ENCODE measurements at places on chromosomes 3 and 15.

- no peak for DNase-seq
Measured at GRCh38 chr3:137852391-137852830, 88.3 kb downstream of the SOX14 start.

DNA sequence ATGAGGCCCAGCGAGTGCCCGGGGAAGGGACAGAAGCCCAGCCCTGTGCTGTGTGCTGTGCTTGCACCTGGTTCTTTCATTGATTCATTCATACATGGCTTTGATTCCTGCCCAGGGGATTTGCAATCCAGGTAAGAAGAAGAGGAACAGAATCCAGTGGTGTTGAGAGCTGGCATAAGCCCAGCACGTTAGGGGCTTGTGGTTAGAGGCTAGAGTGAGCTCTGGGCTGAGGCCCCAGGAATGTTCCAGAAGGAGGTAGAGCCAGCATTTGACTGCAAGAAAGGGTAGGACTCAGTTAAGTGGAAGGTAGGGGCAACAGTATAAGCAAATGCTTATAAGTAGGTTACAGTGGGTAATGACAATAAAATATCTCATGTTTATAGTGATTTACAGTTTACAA, 2.3 kb downstream of the VWA5B2 start:
- no peak for DNase-seq

GRCh38 chr3:145427355-145427754, 733.6 kb downstream of the PLOD2 start:
- no peak for DNase-seq

GRCh38 chr3:27993051-27993450, 248.4 kb upstream of the CMC1 start:
- DNase-seq: no peak

- DNase-seq: no peak
Measured at GRCh38 chr15:67212684-67213367, 41.6 kb downstream of the AAGAB start.

DNA sequence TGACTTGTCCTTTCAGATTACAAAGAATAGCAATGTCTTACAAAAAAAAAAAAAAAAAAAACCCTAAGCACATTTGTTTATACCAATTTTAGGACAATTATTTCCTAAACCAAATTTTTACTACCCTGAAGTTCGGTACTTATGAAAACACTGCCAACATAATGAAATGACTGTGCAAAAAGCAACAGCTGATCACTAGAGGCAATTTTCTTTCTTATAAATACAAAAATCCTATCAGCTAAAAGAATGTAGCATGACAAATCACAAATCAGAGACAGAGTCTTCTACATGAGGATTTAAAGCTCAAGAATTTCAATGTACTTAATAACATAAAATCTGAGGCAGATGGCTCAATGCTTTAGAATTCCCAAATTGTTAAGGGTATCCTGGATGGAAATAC, 191.8 kb downstream of the MAGI1 start:
- no peak for DNase-seq

DNA sequence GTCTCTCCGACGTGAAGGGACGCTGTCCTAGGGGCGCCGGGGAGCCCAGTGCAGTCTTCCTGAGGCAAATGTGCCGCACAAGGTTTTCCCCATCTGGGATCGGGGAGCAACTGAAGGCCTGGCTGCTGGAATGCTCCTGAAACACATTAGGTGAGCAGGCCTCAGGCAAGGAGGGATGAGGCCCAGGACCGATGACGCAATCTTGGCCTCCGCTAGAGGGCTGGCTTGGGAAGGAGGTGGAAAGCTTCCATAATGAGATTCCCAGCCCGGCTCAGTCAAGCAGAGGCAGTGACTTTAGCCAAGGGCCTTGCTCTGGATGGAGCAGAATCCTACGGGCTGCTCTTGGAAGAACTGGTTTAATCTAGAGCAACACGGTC, 50.8 kb downstream of the CPN2 start:
- DNase-seq: no peak

DNA sequence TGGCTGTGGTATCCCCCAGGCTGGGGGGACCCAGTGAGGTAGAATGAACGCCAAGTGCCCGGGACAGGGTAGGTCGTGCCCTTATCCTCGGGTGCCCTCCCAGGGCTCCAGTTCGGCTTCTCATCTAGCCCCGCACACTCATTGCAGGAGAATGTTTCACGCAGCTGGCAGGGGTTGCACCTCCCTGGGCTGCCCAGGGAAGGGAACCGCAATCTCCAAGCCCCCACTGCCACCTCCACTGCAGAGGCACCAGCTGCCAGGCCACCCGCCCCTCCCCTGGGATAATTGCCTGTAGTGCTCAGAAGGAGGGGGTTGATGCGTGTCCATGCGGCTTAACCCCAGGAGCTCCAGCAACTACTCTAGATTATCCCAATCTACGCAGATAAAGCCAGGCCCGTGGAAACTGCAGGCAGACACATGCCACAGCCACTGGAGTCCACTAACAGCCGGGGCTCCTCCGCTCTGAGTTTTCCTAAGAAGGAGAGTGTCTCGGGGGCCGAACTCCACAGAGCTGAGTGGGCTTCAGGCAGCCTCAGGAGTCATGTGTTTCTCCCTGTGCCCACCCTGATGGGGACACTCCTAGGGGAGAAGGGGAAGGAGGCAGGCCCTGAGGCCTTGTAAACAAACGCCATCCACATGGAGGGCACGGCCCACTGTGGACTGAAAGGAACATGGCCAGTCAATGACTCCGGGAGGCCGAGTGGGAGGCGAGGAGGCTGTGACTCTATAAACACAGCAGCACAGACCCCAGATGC, 137.2 kb upstream of the IQSEC1 start:
- DNase-seq: no peak

DNA sequence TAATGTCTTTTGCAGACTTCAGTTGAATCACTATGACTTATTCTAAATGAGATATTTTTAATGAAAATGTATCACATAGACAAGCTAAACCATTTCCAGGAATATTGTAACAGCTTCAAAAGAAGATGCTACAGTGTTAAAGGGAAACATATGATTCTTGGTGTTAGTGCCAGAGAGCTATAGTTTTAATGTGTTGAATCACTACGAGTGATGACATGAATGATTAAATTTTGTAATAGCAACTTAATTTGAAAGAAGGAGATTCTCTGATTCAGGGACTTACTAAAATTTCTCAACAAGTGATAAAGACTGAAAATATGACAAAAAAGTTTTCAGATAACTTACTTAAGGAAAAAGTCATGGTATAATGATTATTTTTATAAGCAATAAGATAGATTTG, 267.3 kb upstream of the SLITRK3 start:
- DNase-seq: no peak

GRCh38 chr15:63187589-63188226, 1.7 kb upstream of the RAB8B start:
- no peak for DNase-seq

- no peak for DNase-seq
Measured at GRCh38 chr3:162597226-162597625, 1100.6 kb downstream of the OTOL1 start.

- DNase-seq: no peak
Measured at GRCh38 chr3:36663666-36664291, 100.6 kb downstream of the DCLK3 start.

DNA sequence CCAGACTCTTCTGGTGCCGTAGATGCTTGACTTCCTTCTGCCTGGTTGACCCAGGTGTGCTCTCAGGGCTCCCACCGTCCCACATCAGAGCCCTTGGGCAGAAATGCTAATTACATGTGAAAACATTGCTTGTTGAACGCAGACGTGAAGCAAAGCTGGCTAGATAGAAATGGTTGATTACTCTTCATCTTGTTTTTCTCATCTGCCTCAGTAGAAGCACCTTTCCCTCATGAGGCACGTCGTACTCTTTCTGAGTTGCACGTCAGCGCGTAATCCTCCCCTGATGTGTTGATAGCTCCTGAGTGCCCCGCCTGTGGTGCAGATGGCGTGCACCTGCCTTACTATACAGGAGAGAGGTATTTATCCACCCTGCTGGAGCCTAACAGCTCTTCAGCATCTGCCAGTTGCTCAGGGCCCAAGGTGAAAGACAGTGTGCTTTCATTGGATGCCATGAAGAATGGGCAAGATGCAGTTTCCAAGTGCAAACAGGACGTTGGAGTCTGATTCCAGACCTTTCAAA, 18.1 kb downstream of the MAP6D1 start:
- no peak for DNase-seq

DNA sequence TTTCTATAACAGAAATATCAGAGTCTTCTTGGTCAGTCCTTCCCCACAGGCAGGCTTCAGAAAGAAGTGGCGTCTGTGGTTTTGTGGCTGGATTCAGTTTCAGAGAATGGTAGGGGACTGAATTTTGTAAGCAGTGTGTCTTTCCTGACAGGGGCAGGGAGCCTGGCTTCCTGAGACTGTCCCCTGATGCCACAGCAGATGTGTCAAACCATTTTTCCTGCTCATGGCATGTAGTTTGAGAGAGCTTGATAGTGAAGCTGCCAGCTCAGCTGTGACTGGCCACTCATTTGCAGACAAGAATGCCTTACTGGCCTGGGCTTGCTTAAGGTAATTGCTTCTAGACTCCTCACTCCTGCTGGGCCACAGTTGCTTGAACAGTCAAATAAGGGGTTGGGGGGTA, 26.4 kb downstream of the LARS2 start:
- DNase-seq: no peak

DNA sequence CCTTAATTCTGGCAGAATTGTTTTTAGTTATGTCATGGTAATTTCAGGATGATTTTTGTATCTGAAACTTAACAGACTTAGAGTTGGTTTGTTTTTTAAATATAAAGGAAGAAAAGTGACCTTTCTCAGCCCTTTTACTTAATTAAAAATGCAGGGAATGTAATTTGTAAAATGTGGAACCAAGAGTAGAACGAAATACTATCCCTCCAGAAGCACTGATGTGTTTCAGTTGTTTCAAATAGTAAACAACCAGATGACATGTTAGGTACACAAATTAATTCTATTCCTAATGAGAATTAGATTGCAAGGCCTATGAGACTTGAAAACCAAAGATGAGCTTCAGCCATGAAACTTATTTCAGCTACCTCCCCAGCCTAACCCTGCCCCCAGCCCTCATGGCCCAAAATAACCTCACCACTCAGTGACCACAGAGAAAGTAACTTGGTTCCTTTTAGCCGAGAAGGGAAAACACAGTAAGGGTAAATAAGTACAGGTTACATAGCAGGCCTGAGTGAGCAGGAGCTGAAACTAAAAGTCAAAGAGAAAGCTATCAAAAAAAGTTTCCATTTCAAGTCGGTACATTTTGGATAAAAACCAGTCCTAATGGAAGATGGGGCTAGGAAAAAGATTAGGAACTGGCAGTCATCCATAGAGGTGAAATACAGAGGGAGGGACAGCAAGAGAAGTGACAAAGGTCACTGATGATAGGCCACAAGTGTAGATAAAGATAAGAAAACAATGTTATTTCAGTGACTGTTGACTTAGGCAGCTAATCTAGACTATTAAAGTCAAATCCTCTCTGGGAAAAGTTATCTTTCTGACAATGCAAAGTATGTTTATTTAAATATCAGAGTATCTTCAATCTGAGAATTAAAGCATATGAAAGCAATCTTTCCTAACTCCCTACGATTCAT, 23.2 kb downstream of the SENP8 start:
- DNase-seq: no peak
